ENCODE measurements at places on chromosomes 5 and 9. TPM values are rescaled to one million over a fixed set of nuclear protein-coding genes. Genes with fewer than 3 reads are reported as not detected.

The PDE6A gene
- total RNA-seq: not detected

The NME5 gene
- 1.9 TPM for total RNA-seq

The DCTN3 gene
- 101 TPM for total RNA-seq

The LEAP2 gene
- 0.16 TPM for total RNA-seq

The ICE1 gene
- 11.4 TPM for total RNA-seq

The CCDC183 gene
- 0.18 TPM for total RNA-seq

The LIFR gene
- 38.2 TPM for total RNA-seq

The ZDHHC11 gene
- total RNA-seq: 0.54 TPM

The SPINK4 gene
- total RNA-seq: not detected

The NR5A1 gene
- not detected for total RNA-seq

The MSX2 gene
- total RNA-seq: 2.3 TPM

The SLC22A4 gene
- total RNA-seq: 5.2 TPM

The SHROOM1 gene
- total RNA-seq: 5.2 TPM

The FST gene
- total RNA-seq: 77.1 TPM

The MYO10 gene
- 24.9 TPM for total RNA-seq

The WNK2 gene
- total RNA-seq: not detected

The FUBP3 gene
- 38.7 TPM for total RNA-seq

The TMEFF1 gene
- total RNA-seq: 2.9 TPM

The ZBTB34 gene
- total RNA-seq: 6.1 TPM

The IFNB1 gene
- not detected for total RNA-seq

The NEUROG1 gene
- not detected for total RNA-seq

The CD74 gene
- 0.65 TPM for total RNA-seq

The OBP2B gene
- not detected for total RNA-seq

The FOXD4 gene
- total RNA-seq: not detected

The TAF7 gene
- total RNA-seq: 36.6 TPM

The COX7C gene
- 317 TPM for total RNA-seq

The RNF180 gene
- 2.5 TPM for total RNA-seq

The DPP7 gene
- 136 TPM for total RNA-seq

The TNIP1 gene
- total RNA-seq: 61.4 TPM

The SPINK6 gene
- not detected for total RNA-seq

Measured in cardiac atrium fibroblast (primary cell).